Right cardiac atrium (tissue), 5 donors: ENCODE measurements at places on chromosomes 6 and 20. TPM values are rescaled to one million over a fixed set of nuclear protein-coding genes. Genes with fewer than 3 reads are reported as not detected.

DNA sequence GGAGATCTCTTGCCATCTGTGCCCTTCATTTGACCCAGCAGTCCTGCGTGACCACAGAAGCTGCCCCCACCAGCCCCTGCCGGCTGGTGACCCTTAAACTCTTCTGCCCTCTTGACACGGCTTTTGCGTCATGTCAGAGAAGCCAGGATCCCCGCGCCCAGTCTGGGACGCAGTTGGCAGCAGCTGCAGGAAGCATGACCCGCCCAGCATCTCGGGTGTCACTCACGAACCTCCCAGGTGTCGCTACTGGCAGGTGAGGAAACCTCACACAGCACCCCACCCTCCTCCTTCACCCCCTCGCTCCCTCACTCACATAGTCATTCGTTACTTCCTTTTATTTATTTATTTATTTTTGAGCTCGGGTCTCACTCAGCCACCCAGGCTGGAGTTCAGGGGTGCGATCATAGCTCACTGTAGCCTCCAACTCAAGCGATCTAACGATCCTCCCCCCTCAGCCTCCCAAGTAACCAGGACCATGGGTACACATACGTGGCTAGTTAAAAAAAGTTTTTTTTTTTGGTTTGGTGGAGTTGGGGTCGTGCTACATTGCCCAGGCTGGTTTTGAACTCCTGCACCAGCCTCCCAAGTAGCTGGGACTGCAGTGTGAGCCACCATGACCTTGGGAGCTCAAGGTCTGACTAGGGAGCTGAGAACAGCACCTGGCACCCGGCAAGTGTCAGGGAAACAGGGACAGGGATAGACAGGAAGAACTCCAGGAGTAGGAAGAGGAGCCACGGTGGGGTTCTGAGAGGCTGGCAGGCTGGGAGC, 14.1 kb upstream of the SPDEF start:
- no peak for DNase-seq

DNA sequence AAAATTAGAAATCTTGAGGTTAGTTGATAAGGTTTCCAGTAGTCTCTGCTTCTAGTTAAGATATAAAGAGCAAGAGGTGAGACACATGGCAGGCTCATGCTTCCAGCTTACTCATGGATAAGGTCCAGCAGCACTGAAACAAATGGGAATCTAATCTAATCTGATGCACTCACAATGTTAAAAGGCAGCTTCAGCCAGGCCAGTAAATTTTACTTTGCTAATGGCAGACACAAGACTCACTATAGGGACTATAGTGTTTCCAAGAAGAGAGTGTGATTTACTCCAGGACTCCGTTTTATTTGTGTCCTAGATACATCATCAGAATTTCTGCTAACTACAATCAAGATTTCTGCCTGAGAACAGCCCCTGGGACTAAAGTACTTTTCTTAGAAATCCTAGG, 324.8 kb downstream of the SMOC2 start:
- DNase-seq: no peak

GRCh38 chr6:57021086-57021720, 25.3 kb upstream of the KIAA1586 start:
- no peak for DNase-seq

- no peak for DNase-seq
These were observed at the start of gene HLA-DRA for GRCh38 chr6:32439602-32440214. Gene HLA-DRA, plus strand, starts transcription at chr6:32439887. Its CDS starts 64 bp downstream, at chr6:32439951.

DNA sequence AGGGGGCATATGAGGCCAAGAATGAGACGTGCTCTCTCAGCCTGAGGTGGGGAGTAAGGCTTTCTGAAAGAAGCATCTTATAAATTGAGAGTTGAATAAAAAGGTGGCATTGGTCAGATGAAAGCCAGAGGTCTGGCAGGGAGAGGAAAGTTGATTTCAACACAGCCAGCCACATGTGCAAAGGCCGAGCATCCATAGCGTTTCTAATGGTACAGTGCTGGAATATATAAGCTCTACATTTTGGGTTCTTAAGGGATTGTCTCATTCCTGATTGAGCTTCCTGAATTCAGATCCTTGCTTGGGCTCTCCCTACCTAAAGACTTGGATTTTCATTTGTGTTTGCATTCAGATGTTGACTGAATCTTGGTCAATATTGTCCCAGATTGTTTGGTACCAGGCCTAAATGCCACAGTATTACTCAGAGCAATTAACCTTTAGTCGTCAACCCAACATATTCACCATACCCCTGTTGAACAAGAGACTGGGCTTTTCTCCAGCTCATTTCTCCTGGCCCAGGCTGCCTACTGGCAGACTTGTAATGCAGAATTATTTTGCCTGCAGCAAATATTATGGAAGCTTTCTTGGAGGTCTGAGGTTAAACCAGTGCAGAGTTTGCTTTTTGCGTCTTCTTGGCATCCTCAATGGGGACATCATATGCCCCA, 14.5 kb upstream of the BCAS1 start:
- DNase-seq: no peak

- DNase-seq: no peak
These were observed 51.5 kb downstream of the PREX1 start for GRCh38 chr20:48776306-48776705.

DNA sequence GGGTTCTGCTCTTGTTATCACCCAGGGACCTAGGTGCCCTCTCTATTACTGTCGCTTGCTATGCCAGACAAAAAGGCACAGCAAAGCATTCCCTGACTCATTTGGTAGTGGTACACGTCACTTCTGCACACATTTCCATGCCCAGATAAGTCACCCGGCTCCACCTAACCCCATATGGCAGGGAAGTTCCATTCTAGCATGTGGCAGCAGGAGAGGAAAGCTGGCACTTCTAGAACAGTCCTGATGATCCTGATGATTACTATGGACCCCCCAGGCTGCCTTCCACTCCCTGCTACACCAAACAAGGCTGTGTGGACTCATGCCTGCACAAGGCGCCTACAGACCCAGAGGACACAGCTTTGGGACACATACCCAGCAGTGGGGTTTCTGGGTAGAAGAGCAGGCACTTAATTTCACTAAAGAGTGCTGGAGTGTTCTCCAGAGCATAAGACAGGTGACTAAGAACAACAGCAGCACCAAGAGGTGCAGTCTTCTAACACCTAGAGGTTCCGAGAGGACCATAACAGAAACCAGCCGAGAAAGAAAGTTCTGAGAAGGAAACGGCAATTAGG, 53.5 kb upstream of the NELFCD start:
- DNase-seq: no peak

GRCh38 chr20:59774204-59774641, 159.2 kb downstream of the SYCP2 start:
- no peak for DNase-seq

GRCh38 chr6:151089978-151090377, 149.8 kb upstream of the AKAP12 start:
- DNase-seq: peak; percentile 8

DNA sequence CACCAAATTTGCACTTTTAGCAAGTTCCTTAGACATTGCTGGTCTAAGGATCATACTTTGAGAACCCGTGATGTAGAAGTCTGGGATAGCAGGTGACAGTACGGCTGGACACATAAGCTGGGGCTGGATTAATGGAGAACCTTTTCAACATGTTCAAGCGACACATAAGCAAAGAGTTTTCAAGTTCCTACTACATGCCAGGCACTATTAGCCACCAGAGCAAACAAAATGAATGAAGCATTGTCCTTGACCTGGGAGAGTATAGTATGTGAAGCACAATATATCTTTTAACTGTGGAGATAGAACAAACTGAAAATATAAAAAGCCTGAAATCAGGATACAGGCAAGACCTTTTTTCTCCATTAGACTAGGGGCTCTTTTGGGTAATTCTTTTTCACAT, 102.9 kb downstream of the ADGRG6 start:
- DNase-seq: no peak

- DNase-seq: peak; percentile 63
These were observed 171.2 kb upstream of the BMP5 start for GRCh38 chr6:56046576-56046975.

DNA sequence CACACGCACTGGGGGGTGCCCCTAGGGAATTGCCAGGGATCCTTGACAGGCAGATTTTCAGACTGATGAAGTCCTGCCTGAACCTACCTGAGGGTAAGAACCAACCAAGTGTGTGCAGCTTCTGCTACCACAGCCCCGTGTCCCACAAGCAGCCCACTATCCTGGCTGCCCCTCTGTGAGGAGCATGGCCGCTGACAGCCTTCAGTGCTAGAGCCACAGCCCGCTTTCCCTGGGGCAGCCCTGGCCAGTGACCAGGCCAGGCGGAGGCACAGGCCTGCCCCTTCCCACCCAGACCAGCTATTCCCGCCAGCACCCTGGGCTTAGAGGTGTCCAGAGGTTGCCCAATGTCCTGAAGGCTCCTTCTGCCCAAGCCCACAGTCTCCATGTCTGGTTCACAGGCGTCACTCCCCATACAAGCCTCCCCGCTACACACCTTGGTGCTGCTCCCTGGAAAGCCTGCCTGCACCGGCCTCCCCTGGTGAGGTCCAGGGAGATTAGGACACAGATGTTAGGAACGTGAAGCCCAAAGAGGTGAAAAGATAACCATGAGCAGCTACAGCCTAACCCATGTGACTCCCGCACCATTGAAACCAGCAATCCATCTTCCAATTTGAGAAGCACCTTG, 207.0 kb downstream of the SYNDIG1 start:
- no peak for DNase-seq

- no peak for DNase-seq
These were observed 25.1 kb upstream of the TRIM27 start for GRCh38 chr6:28948782-28949486.

DNA sequence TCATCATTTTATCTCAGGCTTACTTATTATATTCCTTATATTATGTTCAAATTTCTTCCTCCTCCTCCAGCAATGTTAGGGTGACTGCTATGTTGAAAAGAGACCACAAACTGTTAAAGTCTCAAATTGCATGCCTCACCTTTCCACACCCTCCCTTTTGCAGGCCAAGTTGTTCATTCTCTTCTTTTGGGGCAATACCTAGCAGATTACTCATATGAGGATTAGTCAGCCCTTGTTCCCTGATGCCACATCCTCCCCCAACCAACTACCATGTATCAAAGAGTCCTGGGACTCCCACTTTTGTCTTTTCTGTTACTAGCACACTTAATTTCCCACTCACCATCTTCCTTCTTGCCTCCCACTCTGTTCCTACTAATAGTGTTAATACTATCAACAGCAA, 434.7 kb downstream of the BCKDHB start:
- DNase-seq: no peak

GRCh38 chr6:82083646-82084045, 163.9 kb downstream of the IBTK start:
- DNase-seq: no peak

GRCh38 chr6:167393731-167394130, 68.8 kb downstream of the TTLL2 start:
- peak; percentile 3 for DNase-seq

DNA sequence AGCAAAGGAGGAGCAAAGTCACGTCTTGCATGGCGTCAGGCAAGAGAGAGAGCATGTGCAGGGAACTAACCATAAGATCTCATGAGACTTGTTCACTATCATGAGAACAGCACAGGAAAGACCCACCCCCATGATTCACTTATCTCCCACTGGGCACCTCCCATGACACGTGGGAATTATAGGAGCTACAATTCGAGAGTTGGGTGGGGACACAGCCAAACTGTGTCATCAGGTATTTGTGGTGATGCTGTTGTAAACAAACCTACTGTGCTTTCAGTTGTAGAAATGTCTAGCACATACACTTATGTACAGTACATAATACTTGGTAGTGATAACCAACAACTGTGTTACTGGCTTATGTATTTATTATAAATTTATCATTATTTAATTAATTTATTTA, 128.3 kb downstream of the UTRN start:
- DNase-seq: no peak

- no peak for DNase-seq
These were observed 424.5 kb upstream of the FLRT3 start for GRCh38 chr20:14761903-14762302.

DNA sequence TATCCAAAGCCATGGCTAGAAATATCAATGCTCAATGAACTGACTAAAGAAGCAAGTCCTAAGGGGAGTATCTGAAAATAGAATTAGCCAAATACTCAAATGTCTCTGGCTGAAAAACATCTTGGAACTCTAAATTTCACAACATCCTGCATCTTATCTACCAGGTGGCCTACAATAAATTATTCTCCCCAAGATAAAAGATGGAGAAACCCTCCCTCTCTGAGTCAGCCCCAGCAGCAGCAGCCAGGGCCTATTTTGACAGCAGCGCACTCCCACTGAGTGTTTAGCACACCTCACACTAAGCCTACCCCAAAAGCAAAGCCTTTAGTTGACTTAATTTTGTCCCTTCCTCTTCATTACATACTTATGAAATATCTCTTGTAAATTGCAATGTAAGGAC, 5.9 kb downstream of the CALHM6 start:
- no peak for DNase-seq

DNA sequence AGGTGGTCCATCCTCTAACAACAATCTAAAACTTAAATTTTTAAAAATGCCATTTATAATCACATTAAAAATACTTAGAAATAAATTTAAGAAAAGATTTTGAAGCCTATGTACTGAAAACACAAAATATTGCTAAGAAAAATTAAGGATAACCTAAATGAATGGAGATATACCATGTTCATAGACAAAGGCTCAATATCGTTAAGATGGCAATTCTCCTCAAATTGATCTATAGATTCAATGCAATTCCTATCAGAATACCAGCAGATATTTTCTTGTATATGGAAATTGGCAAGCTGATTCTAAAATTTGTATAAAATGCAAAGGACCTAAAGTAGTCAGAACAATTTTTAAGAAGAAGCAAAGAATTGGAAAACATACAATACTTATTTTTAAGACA, 19.7 kb upstream of the UST start:
- DNase-seq: no peak

- no peak for DNase-seq
These were observed 275.0 kb upstream of the PREP start for GRCh38 chr6:105677671-105678475.

DNA sequence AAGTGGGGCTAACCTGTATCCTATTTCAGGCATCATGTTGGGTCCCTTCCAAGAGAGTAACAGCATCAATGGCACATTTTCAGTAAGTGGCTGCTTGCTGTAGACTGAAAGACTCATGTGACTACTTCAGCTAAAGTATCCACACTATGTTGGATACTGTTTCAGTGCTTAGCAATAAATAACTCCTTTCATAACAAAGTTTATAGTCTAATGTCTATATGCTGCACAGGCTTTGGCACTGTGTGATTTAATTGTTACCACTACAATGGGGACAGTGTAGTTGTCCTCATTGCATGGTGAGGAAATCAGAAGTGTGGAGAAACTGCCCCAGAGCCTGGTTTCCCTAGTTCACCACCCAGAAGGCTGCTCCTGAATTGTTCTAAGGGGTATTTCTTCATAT, 318.0 kb upstream of the PTCHD4 start:
- no peak for DNase-seq

GRCh38 chr6:102216232-102216631, 822.7 kb downstream of the GRIK2 start:
- DNase-seq: no peak

GRCh38 chr6:100946021-100946540, 65.0 kb upstream of the ASCC3 start:
- DNase-seq: no peak

GRCh38 chr20:9454791-9455190, 59.6 kb upstream of the LAMP5 start:
- no peak for DNase-seq

Gene SNAP91
- total RNA-seq: 0.89 TPM

Gene RNF182
- not detected for total RNA-seq

Gene ESR1
- total RNA-seq: 1.6 TPM

Gene VIP
- total RNA-seq: not detected

Gene IBTK
- 25.7 TPM for total RNA-seq

Gene RFX6
- not detected for total RNA-seq

Gene MCHR2
- not detected for total RNA-seq

Gene PLAGL2
- 7.8 TPM for total RNA-seq

Gene MUC22
- total RNA-seq: 0.06 TPM

Gene PHACTR3
- 2.8 TPM for total RNA-seq

Gene RHAG
- total RNA-seq: 2.3 TPM

Gene MED20
- total RNA-seq: 12.6 TPM

Gene CCN6
- total RNA-seq: not detected

Gene CALHM5
- total RNA-seq: 2.4 TPM
